WTC11 (cell line): ENCODE measurements at places on chromosomes 6 and 20. TPM values are rescaled to one million over a fixed set of nuclear protein-coding genes. Genes with fewer than 3 reads are reported as not detected.

MED23 gene
- total RNA-seq = 18.0 to 19.0 TPM (median 18.3 TPM) in 3 replicates

DNA sequence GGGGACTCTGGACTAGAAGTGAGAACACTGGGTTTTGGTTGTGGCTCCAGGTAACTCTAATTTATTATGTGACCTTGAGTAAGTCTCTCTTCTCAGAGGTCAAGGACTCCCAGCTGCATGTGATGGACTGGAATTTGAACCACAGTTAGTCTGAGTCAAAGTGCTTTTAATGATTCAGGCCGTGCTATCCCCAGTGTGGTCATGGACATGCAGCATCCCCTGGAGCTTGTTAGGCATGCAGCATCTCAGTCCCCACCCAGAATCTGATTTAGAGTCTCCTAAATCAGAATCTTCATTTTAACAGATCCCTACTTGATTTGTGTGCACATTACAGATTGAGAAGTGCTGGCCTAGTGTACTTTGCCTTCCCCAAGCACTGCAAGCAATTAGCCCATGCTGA, 74.2 kb downstream of the TOX2 start:
- no peaks in the 10 kb centered on the region for H3K36me3 ChIP-seq
- no peaks in the 10 kb centered on the region for H3K4me1 ChIP-seq
- no peak for DNase-seq
- H3K27ac ChIP-seq = no peak overlapping the region

GRCh38 chr6:124780623-124781022, 181.6 kb upstream of the RNF217 start:
- no peak overlapping the region for H3K27ac ChIP-seq
- no peak for DNase-seq
- no peaks in the 10 kb centered on the region for H3K36me3 ChIP-seq
- no peaks in the 10 kb centered on the region for H3K4me1 ChIP-seq
- no peak overlapping the region for H3K4me3 ChIP-seq
- no peaks in the 10 kb centered on the region for H3K27me3 ChIP-seq

DNA sequence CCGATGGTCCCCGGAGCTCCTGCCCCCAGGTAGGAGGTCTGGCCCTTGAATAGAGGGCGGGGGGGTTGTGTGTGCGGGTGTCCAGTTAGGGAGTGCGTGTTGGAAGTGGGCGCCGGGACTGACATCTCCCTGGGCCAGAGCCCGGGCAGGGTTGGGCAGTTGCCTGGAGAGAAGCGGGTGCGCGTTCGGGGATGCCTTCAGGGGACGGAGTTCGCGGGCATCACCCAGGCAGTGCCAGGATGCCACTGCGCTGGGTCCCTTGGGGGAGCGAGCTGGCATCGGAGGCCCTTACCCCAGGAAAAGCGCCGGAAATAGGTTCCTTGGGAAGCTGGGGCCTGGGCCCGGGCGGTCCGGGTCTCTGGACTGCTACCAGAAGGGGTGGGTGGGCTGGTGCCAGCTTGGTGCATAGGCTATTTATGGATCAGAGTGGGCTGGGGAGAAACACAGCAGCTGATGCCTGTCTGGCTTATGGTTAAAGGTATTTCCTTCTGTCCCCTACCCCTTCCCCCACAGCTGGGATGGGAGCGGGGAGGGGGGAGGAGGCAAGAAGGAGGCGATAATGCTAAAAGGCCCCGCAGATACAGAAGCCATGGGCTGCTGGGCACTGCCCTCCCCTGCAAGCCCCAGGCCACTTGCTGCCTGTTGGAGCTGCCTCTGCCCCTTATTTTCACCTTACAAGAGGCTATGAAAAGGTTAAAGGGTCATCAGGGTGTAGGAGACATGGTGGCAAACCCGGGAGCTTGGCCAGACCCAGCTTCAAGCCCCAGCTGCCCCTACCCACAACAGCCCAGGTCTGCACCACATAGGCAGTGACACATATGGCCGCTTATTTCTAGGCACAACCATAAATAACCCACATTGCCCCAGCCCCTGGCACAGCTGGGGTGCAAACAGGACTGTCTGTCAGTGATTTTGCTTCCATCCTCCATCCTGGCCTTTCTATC, 638 bp downstream of the PACSIN1 start:
- no peak for DNase-seq
- no peak overlapping the region for H3K27ac ChIP-seq

DNA sequence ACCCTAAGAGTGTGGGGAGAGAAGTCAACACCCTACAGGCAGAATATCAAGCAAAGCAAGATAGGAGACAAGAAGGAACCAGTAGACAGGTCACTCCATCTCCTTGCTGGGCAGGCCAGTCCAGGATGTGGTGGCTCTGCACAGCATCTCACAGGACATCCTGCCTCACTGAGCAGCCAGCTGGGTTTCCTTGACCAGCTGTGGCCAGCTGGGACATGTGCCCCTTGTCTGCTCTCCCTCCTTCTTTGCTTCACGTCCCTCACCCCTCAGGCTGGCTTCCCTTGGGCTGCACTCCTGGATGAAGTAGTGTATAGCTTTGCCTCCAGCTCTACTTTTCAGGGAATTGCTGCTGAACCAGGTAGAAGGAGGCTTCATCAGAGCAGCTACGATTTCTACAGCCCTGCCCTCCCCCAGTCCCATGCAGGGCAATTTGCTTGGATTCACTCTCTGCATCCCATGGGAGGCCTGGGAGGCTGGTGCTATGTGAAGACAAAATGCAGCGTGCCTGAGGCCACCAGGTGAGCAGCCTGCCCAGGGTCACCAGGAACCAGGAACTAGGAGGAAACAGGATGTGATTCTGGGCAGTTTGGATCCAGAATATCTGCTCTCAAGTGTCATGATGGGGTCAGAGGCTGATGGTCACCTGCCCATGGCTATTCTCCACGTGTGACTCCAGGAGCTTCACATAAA, 110.0 kb upstream of the PMEPA1 start:
- no peaks in the 10 kb centered on the region; the same call in 1 of the 2 replicates for H3K27me3 ChIP-seq
- H3K27ac ChIP-seq = no peak overlapping the region
- H3K4me1 ChIP-seq = peaks cover 5% of the 10 kb centered on the region
- no peak for DNase-seq
- no peak overlapping the region for H3K4me3 ChIP-seq
- no peaks in the 10 kb centered on the region for H3K36me3 ChIP-seq

- H3K36me3 ChIP-seq = peaks cover 11% of the 10 kb centered on the region
- no peak overlapping the region; the same call in 1 of the 2 replicates for H3K27ac ChIP-seq
- no peak for DNase-seq
Observed at GRCh38 chr6:155201461-155202226, 62.2 kb upstream of the CLDN20 start.

DNA sequence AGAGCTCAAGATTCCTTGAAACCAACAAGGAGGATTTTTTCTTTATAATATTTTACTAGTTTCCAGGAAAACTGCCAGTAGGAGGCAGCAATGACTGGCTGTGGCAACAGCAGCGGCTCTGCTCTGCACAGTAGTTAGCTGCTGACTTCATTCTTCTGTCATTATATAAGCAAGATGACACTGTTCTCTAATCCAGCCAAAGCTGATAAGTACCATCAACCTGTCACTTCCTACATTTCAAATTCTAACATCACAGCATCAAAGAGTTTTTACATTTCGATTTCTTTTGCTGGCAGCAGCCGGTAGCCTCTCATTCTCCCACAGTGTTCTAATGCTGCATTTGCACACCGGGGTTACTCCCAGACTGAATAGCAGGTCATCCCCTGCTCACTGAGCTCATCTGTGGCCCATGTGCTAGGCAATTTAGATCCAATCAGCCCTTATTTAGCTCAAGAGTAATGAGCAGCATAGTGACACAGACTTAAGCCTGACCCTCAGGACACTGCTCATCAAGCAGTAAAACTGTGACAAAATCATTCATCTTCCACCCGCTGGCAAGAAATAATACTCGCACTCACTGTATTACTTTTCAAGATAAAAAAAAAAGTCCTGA, 67.8 kb downstream of the MMS22L start:
- DNase-seq = peak; percentile 34
- no peaks in the 10 kb centered on the region for H3K36me3 ChIP-seq
- H3K4me3 ChIP-seq = no peak overlapping the region

GRCh38 chr6:116529466-116530290, 15.8 kb downstream of the TRAPPC3L start:
- no peak overlapping the region for H3K27ac ChIP-seq
- no peak for DNase-seq
- no peak overlapping the region for H3K4me3 ChIP-seq
